ENCODE measurements at places on chromosomes 11 and 22.

- DNase-seq: no peak
Measured at GRCh38 chr22:29379258-29379657, 9.1 kb downstream of the AP1B1 start.

GRCh38 chr11:82826526-82826925, 73.7 kb downstream of the PRCP start:
- DNase-seq: no peak

DNA sequence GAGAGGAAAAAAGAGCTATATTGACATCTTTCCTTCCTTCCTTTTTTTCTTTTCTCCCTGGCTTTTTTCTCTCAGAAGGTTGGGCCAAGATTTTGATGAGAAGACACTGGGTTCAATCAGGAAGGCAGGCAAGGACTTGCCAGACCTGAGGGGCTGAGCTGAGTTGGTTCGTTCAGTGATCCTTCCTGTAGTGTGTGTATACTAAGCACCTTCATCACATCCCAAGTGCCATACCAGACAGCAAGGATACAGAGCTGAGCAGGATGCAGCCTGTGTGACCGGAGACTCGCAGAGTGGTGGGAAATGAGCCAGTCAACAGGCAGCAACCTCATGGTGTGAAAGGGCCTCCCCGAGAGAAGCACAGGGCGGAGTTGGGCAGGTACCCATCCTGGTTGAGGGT, 95.5 kb downstream of the SPON1 start:
- no peak for DNase-seq

- DNase-seq: no peak
Measured at GRCh38 chr11:65266210-65266609, 4.4 kb downstream of the POLA2 start.

GRCh38 chr11:15289723-15290122, 175.0 kb downstream of the INSC start:
- no peak for DNase-seq

- DNase-seq: no peak
Measured at GRCh38 chr11:13019313-13019712, 10.2 kb downstream of the RASSF10 start.
